Nucleus accumbens (tissue), 56 donors: ENCODE measurements at places on chromosomes 3 and 15.

DNA sequence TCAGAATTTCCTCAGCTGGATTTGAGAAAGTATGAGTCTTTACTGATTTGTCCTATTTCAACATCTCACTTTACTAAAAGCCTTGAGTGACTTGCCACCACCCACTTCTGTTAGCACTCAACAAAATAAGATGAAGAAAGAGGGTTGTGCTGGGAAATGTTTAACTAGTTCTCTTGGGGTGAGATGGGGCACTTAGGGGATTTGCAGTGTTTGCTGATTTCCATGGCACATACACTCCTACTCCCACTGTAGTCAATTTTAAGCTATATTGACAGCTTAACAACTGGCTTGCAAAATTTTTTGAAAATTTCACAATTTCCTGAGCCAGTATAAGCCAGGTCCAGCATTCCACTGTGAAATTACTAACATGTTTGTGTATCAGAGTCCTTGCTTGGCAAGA lies 463.1 kb upstream of the ARHGEF26 start:
- no peak for DNase-seq

DNA sequence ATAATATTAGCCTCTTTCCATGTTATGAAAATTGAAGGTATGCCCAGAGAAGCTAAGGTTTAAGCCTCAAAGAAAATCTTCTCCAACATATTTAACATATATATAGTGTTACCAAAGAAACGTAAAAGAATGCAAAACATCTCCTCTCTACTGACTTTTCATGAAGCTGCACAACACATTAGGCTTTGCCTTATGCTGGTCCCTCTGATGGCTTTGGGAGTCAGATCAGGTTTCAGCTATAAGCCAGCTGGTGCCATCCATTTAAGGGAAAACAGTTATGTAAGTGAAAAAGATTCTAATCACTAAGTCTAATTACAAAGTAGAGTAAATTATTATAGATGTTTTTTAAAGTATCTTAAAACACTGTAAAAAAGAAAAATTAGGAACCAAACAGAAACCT lies 410.5 kb downstream of the LSAMP start:
- DNase-seq: no peak

DNA sequence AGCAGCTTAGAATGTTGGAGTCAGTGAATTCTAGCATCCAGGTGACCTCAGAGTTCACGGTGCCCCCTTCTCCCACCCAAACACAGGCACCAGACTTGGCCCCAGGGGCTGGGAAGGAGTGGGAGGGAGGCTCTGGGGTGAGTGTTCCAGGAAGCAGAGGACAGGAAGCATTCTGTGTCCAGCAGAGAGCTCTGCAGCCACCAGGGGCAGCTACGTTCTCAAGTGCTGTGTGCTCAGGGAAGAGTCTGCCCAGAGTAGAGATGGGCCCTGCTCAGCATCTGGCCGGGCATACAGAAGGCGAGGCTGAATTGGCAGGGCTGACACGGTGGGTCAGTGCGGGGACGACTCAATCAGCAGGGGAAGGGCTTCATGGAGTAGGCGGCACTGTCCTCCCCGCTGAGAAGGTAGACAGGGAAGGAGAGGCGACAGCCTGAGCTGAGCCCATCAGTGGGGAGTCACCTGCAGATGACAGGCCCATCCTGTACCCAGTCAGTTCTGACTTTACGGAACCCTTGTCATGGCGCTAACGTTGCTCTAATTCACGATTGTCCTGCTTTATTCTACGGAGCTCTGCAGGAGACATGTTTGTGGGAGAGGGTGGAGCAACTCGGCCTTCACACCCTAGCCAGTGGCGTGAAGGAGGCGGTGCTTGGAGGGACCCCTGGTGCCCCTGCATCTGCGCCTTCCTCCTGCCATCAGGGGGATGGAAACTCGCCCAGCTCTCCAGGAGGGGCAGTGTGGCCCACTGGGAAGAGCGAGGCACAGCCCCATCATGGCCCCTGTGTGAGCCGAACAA lies 82.2 kb downstream of the C3orf70 start:
- DNase-seq: no peak

DNA sequence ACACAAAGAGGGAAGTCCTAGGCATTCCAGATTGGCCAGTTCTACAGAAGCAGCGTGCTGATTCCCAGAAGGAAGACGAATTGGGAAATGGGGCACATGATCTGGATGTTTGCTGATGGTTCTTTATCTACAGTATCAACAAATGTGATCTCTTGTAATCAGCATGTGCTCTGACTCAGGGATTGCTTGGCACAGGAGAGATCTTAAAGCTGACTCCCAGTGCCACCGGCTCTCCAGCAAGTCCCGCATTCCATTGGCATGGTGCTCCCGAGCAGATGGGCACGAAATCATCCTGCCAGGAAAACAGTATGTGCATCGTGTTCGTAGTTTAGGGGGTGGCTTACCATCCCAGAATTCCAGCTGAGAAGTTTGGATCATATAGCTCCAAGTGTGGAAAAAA lies 259.9 kb upstream of the NR2F2 start:
- no peak for DNase-seq

GRCh38 chr15:94162939-94163338 lies 68.4 kb upstream of the MCTP2 start:
- no peak for DNase-seq

DNA sequence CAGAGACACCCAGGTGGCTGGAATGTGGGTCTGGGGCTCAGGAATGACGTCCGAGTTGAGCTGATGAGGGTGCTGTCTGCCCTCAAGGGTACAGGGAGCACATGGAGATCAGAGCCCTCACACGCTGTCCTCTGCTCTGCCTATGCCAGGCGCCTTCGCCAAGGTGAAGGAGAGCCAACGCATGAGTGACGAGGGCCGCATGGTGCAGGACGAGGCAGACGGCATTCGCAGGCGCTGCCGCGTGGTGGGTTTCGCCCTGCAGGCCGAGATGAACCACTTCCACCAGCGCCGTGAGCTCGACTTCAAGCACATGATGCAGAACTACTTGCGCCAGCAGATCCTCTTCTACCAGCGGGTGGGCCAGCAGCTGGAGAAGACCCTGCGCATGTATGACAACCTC lies 9.1 kb downstream of the SNX33 start:
- no peak for DNase-seq

DNA sequence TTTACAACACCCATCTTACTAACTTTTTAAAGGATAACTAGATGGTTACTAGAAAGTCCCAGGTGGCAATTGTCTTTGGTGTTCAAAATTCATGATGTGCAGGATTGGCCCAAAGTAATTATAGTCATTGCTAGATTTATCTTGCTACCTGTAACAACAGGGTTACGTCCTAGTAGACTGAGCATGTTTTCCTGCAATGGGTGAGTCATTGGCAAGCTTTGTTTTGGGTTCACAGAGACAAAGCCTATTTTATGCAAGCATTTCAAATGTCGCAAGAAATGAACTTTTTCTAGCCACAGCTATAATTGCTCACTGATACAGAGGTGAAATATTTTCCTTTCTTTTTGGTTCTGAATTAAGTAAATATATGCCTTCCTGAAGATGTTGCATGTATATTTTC lies 267.6 kb downstream of the AGBL1 start:
- no peak for DNase-seq

DNA sequence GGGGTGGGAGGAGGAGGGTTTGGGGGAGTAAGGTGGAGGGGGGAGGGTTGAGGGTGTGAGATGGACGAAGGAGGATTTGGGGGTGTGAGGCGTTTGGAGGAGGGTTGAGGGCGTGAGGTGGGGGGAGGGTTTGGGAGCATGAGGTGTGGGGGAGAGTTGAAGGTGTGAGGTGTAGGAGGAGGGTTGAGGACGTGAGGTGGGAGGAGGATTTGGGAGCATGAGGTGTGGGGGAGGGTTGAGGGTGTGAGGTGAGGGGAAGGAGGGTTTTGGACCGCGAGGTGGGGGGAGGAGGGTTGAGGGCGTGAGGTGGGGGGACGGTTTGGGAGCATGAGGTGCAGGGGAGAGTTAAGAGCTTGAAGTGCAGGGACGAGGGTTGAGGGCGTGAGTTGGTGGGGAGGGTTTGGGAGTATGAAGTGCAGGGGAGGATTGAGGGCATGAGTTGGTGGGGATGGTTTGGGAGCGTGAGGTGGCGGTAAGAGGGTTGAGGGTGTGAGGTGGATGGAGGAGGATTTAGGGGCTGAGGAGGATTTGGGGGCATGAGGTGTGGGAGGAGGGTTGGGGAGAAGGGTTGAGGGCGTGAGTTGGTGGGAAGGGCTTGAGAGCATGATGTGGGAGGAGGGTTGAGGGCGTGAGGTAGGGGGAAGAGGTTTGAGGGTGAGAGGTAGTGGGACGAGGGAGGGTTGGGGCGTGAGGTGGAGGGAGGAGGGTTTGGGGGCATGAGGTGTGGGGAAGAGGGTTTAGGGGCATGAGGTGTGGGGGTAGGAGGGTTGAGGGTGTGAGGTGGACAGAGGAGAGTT lies 1.2 kb downstream of the MLF1 start:
- DNase-seq: no peak

- DNase-seq: no peak
These were observed 34.8 kb downstream of the SRGAP3 start for GRCh38 chr3:9214599-9214998.

- no peak for DNase-seq
These were observed 3.9 kb downstream of the CPOX start for GRCh38 chr3:98589331-98590036.

GRCh38 chr3:46984591-46985459 lies 5.4 kb downstream of the NBEAL2 start:
- DNase-seq: no peak

DNA sequence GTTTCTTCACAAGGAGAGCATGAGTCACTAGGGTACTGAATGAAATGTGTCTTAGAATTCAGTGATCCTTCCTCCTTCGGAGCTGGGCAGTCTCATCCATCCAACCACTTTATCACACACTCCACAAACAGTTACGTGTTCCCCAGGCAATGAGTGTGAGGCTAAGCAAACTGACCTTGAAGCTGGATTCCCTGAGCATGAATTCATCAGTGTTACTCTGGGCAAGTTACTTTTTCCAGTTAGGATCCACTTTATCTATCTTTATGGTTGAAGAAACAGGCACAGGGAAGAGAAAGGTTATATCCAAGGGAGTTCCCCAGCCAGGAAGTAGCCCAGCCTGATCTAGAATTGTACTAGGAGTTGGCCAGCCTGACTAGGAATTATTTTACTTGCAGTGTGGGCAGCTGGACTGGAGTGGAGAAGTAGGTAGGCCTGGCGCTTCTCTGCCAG lies 17.1 kb upstream of the GCNT3 start:
- no peak for DNase-seq
